ENCODE measurements at places on chromosomes 4 and X.

- DNase-seq, result no peak
Measured at GRCh38 chr4:150591904-150592303, 10.0 kb downstream of the MAB21L2 start.

GRCh38 chr4:125547836-125548235, 233.1 kb downstream of the FAT4 start:
- DNase-seq, result no peak

DNA sequence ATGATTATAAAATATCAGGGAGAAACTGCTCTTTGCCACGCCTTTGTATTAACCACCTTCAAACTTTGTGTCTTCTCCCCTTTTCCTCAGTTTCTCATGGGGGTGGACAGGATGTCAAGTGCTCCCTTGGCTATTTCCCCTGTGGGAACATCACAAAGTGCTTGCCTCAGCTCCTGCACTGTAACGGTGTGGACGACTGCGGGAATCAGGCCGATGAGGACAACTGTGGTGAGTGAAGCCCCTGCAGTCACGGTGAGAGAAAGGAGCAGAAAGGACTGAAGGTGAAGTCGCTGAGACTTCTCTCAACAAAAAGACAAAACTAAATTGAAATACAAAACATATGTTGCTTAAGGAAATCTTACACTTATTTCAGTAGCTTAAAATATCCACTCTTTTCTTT, 50.9 kb downstream of the RXFP1 start:
- no peak for DNase-seq

- no peak for DNase-seq
Measured at GRCh38 chrX:142089193-142089592, 115.9 kb downstream of the MAGEC2 start.

DNA sequence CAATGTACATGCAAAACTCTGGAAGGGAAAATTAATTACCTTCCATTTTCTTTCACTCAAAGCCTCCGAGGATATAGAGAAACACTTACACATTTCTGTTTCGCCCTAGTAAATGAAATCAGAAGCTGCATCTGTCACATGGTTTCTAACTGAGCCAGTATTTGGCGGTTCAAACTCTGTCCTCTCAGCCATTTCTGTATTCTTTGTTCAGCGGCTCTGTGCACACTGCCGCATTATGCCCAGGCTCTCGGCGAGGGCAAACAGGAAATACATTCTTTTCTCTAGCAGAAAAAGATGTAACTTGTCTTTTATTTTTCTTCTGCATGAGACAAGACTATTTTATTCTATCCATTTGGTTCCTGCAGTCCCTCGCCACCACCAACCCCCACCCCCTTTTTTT, 71.4 kb upstream of the GPM6B start:
- DNase-seq, result no peak

GRCh38 chrX:65607070-65607742, 60.2 kb upstream of the MSN start:
- no peak for DNase-seq

- no peak for DNase-seq
Measured at GRCh38 chrX:118215346-118215745, 98.7 kb upstream of the KLHL13 start.

DNA sequence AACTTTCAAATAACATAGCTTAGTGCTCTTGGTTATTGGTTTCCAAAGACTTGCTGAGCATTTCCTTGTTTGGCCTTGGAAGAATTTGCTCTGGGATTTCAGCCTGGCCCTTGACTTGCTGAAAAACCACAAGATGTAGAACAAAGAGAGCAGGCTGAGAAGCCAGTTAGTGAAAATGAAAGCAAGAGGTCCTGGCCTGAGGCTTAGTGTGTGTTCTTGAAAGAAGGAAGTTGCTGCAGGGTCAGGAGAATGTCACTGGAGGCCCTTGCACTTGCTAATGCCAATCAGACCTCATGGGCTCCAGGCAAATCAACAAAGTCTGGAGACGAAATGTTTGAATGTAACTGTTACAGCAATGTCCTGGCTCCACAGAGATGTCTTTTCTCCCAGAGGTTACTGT, 79.4 kb downstream of the SYNPO2 start:
- DNase-seq, result no peak

DNA sequence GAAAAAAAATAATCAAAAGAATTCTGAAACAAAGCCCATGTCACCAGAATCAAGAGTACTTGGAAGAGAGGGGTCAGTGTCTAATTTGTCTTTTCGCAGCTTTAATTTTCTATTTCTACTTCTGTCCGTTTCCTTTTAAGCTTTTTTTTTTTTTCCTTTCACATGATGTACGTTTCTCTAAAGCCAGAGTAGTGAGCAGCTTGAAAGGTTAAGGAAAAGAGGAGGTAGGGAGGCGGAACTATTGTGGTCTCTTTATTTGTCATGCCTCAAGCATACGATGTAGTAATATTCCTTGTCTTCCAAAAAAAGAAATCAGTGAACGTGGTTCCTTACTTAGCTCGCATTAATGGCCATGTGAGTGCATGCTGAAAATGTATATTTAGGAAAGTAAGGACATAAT, 311.5 kb downstream of the TENM3 start:
- DNase-seq, result no peak

DNA sequence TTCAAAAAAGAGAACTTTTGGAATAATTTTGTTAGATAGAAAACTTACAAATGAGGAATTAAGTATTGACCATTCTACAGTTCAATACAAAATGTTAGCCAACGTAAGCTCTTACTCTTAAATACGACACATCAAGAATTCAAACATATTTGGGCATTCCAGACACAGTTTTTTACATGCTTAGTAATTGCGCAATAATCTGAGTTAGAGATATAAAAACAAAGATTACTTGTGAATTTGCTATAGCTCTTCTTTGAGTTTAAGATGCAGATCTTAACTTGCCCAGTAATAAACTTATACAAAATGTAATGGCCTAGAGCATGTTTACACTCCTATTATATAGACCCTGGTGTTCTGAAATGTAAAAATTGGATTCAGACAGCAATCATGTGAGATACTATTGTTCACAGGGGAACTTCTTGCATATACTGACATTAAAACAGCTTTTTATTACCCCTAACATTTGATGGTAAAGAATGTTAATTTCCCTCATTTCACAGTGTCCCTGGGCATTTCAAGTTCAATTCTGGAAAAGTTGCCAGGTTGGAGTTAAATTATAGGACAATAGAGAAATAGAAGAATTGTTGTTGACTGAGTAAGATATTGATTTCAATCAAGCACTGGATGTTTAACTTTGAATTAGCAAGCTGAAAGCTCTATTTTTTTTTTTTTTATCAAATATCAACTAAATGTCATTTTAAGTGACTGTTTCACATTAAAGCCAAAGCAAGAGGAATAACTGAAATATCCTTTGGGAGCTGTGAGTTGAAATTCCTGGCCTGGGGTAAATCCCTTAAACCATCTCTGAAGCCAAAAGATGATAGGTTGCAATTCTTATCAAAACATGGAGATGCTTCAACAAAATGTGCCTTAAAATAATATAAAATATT, 910 bp downstream of the HPGDS start:
- no peak for DNase-seq

DNA sequence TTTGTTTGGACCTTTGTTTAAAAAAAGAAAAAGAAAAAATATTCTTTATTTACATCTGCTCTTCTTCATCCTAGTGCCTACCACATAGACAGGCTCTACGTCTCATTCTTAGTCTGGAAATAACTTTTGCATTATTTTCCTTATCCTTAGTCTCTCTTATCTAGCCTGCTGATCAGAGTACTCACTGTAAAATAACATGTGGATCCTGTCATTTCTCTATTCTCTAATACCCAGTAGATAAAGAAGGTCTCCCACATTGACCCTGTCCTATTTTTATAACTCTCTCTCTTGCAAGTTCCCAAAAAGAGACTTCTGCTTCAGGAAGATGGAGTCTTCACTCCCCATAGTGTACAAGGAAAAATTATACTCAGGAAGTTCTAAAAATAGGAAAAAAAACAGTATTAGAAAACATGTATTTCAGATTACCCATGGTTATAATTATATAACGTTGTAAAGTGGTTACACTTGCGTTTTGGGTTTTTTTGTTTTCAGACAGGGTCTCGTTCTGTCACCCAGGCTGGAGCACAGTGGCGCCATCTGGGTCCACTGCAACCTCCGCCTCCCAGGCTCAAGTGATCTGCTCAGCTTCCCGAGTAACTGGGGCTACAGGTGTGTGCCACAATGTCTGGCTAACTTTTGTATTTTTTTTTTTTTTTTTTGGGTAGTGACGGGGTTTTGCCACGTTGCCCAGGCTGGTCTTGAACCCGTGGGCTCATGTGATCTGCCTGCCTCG, 23.8 kb downstream of the ZFX start:
- DNase-seq, result no peak

- no peak for DNase-seq
Measured at GRCh38 chr4:80192252-80192866, 4.9 kb upstream of the PRDM8 start.

GRCh38 chr4:186669159-186669731, 54.4 kb downstream of the FAT1 start:
- DNase-seq, result no peak

DNA sequence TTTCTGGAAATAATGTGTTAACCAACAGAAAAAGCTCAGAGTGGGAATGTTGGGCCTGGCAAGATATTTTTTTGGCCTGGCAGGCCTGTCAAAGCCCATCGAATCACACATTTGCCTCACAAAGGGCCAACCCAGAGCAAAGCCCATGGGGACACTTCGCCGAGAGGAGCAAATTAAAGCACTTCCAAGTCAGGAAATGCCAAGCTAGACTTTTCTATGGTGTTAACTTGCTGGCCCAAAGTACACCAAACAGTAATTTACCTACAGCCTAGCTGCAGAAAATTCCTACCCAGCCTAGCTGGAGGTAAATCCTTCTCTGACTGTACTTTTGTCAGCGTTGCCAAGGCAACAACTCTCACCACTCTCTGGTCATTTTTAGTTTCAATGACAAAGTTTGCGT, 288.6 kb upstream of the LDB2 start:
- DNase-seq, result no peak

DNA sequence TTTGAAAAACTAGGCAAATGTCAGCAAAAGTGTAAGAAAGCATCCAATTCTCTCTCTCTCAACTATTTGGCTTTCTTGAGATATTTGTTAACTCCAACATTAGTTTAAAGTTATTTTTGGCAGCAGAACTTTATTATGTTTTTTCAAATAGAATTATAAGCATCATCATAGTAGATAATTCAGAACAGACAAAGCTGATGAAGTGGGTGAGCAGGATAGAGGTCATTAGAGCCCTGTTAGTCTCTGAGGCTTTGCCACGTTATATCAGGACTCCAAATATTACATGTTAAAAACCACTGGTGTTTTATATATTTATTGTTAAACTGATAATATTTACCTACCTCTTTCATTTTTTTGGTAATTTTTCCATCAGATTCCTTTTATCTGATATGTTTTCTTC, 903.0 kb downstream of the FSTL5 start:
- no peak for DNase-seq

DNA sequence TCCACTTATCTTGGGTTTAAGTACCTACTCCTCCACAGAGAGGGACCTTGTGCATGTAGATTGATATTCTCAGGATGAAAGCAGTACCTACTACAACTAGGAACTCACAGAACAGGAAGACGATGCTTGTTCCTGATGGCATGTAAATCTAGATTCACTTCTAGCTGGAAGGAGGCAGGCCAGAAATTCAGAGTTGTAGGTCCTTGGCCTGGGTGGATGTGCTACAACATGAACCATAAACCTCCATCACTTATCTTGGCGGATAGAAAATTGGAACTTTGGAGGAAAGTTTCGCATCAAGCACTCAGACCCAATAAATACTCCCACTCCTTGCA, 9.3 kb upstream of the SMIM20 start:
- no peak for DNase-seq

DNA sequence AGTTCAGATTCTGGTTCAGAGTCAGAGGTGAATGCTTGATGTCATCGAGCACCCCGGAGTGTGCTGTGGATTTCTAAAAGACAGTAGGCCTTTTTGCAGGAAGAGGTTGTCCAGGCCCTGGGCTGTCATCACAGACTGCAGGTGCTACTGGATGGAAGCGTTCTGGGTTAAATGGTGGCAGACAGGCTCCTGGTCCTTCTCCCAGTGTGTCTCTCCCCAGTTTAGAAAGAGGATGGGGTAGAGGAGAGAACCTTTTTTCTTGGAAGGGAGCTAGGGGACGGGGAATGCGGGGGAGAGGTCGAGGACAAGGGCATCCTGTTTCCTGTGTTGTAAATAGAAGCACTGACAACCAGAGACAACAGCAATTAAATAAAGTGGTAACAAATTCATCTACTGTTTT, 102.3 kb upstream of the NUDT6 start:
- DNase-seq, result no peak

DNA sequence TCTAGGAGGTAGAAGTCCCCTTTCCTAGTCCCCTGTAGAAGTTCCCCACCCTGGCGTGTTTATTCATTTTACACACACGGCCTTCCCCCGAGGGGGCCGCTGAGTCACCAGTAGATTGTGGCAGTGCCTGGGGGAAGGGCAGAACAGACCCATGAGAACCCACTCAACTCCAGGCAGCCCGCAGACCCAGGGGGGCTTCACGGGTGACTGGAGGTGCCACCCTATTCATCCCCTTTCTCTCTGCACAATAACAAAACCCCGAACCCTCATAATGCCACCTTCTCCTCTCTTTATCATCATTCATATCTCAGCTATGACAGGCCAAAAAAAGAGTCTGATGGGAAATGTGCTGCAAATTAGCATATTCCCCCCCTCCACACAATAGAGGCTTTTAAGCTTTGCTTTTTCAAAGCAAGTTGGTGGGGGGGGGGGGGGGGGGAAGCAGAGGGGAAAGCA, 20.4 kb upstream of the GPM6B start:
- no peak for DNase-seq

DNA sequence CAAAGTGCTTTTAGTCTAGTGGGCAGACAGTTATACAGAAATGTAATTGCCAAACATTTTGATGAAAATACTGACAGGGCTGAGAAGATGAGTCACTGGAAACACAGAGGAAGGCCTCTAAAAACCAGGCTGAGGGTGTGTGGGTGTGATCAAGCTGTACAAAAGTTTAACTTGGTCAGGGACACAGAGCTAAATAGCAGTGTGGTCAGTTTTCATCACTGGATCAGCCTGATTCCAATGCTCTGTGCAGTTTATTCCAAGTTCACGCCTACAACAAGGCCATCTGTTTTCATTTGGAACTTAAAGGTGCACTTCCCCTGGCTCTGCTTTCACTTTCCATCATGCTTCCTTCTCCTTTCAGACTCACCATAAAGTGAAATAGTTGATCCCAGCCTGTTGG, 10.6 kb downstream of the CENPVL3 start:
- no peak for DNase-seq

GRCh38 chr4:69896530-69897116, 34.2 kb upstream of the CSN1S1 start:
- no peak for DNase-seq

Data from stimulated activated CD4-positive, alpha-beta T cell treated with anti-CD3 and anti-CD28 coated beads, TNF-alpha, amount 100 ng/mL, for 48 hours (primary cell).